Suppressor macrophage (primary cell): ENCODE measurements at places on chromosomes 13 and 19.

GRCh38 chr19:7460562-7460966 is 28.3 kb downstream of the PEX11G start:
- no peak for DNase-seq

DNA sequence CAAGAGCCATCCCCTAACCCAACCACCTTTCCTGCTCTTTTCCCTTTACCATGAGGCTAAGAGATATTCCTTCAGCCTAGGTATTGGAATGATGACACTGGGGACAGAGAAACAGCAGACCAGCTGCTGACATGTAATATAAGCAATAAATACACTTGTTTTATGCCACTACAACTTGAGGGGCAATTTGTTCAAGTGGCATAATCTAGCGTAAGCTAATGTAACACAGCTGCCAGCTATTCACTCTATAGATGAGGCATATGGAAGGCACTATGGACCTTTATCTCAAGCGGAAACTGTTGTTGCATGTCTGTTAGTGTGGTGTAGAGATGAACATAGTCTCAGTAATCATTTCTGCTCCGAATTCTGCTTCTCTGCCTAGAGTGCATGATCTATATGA is 111.1 kb downstream of the STARD13 start:
- DNase-seq = no peak

GRCh38 chr13:31980830-31981229 is 50.7 kb upstream of the FRY start:
- no peak for DNase-seq

GRCh38 chr19:30388819-30389218 is 16.6 kb downstream of the ZNF536 start:
- no peak for DNase-seq

DNA sequence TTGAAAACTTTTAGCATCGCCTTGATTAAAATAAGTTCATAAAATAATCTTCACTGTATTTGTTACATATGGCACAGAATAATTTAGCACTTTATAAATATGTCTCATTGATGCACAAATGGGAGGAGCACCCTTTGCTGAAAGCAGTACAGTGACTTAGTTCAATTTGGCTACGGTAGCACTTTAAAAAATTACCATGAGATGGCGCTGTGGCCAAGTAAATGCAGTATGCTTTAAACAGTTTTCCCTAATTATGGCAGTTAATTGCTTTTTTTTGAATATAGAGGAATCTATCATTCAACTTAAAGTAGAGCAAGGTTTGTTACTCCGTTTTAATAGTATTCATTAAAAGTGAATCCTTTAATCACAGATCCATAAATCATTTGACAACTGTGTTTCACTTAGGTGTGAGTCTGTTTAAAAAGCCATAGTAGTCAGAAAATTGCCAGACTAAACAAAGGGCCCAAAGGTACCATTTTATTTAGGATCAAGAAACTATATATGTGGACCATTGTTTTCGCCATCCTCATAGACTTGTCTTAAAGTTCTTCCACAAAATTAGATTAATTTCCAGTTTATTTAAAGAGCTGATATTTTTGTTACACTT is 34.7 kb upstream of the ESD start:
- DNase-seq = peak; percentile 70

DNA sequence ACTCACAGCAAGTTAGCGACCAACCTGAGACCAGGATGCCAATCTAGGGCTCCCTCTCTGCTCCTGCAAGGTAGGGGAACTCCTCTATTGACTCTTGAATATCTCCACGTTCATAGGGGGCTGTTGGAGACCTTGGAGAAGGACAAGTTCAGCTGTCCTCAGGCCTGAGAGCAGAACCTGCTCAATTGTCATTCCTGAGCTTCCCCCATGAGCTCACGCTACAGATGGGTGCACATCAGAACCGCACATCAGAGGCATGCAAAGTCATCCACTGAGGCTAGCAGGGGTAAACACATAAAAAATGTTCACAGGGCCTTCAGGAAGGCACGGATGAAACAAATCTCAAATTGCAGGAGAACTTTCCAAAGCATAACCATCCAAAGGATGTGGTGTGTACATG is 168.8 kb upstream of the ZNF507 start:
- no peak for DNase-seq

DNA sequence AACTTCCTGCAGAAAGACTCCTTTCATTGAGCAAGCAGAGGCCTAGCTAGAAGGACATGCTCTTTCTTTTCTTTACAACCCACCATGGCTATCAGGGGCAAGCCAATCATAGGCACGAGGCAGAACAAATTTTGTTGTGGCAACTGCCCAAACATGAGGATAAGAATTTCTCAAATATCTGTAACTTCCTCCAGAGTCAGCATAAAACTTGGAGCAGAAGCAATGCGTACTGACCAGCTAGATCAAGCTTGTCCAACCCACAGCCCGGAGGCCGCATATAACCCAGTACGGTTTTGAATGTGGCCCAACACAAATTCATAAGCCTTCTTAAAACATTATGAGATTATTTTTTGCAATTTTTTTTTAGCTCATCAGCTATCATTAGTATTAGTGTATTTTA is 87.0 kb upstream of the SOX21 start:
- DNase-seq = no peak
